CD4-positive, alpha-beta T cell treated with Interleukin-15 for 1 hour (primary cell): ENCODE measurements at places on chromosomes 4 and X.

GRCh38 chrX:152451731-152451980 lies 541 bp upstream of the GABRA3 start:
- no peak for DNase-seq

DNA sequence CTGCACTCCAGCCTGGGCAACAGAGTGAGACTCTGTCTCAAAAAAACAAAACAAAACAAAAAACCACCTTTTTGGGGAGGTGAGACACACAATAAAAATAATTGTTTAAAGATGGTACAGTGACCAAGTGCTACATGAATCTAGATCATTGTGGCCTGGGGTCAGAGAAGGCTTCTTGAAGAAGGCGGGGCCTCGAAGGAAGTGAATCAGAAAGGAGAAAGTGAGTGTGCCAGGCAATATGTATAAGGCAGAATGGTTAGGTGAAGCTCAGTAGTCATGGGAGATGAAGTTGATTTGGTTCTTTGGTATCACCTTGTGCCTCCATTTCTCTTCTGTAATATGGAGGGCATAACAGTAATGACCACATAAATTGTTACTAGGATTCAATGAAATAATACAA lies 58.9 kb downstream of the DOCK11 start:
- DNase-seq, result no peak

- DNase-seq, result peak; percentile 38
Observed at GRCh38 chrX:47623540-47624027, 3.9 kb upstream of the SYN1 start.

DNA sequence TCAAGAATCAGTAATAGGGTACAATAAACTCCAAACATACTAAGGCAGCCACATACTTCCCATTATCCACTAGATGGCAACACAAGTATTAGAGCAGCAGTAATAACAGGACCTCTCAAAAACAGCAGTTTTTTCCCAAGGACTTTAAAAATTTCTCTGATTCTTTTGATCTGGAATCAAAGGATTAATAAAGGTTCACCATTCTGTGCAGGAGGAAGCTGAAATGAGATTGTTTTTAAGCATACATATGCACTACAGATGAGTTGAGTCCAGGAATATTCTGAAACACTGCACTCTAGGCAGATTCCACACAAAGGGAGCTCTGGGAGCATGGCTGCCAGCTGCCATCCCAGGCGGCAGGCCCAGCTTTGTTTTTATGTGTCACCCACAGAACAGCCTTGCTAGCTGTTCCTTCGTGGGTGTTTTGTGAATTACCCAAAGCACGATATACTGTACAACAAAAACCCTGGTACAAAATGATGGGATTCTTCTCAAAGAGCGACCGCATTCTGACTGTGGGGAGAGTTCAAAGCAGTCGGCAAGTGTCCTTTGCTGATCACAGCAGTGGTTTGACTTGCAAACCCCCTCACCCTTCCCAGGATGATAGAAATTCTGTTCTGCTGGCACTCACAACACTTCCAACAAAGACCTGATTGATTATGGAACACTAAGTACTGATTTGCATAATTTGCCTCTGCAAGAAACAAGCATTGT lies 61.0 kb downstream of the STX18 start:
- no peak for DNase-seq

- DNase-seq, result no peak
Observed at GRCh38 chrX:41164449-41164848, 79.2 kb downstream of the USP9X start.
